Iris pigment epithelial cell (primary cell): ENCODE measurements at places on chromosomes 6 and 20.

- DNase-seq = no peak
Observed at GRCh38 chr6:135858931-135859330, 7.4 kb downstream of the PDE7B start.

DNA sequence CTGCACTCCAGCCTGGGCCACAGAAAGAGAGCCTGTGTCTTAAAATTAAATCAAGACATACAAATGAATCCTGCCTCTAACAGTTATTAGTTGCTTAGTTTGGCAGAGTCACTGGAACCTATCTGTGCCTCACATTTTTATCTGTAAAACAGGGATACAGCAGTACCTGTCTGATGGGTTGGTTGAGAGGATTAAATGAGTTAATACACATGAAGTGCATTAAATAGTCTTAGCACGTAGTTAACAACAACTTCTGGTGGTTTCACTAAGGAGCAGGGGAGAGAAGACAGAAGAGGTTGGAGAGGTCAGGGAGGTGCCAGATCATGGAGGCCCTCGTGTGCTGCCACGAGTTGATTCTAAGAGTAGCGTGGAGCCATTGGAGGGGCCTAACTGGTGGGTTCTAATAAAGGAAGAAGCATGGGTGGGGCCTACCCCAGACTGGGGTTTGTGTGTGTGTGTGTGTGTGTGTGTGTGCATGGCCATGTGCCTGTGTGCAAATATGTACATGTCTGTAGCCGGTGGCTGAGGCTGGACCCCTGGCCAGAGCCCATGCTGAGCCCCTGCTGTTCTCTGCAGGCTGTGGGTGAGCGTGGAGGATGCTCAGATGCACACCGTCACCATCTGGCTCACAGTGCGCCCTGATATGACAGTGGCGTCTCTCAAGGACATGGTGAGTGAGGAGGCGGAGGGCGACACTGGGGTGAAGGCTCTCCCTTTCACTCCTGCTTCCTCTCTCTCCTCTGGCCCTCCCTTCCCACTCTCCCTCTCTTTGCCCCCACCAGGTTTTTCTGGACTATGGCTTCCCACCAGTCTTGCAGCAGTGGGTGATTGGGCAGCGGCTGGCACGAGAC lies 9.1 kb downstream of the RBCK1 start:
- no peak for DNase-seq

DNA sequence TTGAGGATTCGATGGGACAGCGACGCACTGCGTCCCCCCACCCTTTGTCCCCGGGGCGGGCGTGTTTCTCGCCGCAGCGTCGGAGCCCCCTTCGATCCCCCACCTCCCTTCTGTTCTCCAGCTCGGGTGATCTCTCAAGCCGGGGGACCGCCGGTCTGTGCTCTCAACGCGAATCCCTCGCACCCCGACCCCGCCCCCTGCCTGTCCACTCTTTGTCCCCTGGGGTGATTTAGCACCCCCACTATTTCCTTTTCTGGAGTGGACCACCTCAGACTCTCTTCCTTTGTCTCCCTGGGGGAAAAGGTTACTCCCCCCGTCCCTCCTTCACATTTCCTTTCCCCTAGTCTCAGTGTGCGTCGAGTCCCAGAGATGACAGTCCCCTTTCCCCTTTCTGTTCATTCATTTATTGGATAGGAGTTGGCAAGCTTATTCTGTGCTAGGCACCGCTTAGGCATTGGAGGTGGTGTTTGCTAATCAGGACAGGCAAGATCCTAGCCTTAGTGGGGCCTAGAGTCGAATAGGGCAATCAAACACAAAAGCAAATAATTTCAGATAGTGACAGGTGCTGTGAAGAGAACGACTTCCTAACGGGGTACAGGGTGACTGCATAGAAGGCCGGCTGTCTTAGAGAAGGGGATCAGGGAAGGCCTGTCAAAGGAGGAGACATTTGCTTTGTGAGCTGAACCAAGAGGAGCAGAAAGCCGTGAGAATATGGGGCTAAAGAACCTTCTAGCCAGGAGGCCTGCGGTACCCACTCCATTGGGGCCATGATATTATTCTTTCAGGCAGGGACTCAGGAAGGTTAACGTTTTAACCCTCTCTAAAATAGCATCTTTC lies 741 bp downstream of the PTPN1 start:
- DNase-seq = no peak

GRCh38 chr6:170445487-170445886 lies 107.6 kb downstream of the PSMB1 start:
- no peak for DNase-seq

GRCh38 chr6:51619042-51619799 lies 468.2 kb downstream of the PKHD1 start:
- DNase-seq = no peak
